ENCODE measurements at places on chromosomes 7 and 10.

DNA sequence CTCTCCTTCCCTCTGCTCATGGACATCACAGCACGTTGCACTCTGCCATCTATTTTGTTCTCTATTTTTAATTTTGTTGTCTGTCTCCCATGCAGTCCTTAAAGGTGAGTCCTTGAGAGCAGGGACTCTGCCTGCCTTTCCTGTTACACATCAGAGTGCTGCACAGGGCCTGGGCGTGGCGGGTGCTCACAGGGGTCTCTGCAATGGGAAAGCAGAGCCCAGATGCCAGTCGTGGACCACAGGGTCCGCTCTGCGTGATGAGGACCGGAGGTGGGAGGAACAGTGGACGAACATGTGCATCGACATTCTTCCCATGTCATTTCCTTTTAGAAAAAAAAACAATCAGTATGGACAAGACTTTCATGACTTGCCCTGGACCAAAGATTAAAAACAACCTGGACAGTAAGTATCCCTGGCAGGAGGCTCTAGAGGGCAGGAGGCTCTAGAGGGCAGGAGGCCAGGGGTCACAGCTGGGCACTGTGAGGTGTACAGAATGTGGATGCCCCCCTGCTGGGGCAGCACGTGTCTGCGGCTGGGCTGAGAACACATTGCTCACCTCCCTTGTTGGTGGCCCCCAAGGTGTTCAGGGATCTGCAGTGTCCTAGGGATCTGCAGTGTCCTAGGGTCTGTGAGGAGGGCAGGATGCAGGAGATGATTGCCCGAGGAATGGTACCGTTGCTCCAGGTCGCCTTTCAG is 29.6 kb upstream of the ZNF488 start:
- DNase-seq: no peak

DNA sequence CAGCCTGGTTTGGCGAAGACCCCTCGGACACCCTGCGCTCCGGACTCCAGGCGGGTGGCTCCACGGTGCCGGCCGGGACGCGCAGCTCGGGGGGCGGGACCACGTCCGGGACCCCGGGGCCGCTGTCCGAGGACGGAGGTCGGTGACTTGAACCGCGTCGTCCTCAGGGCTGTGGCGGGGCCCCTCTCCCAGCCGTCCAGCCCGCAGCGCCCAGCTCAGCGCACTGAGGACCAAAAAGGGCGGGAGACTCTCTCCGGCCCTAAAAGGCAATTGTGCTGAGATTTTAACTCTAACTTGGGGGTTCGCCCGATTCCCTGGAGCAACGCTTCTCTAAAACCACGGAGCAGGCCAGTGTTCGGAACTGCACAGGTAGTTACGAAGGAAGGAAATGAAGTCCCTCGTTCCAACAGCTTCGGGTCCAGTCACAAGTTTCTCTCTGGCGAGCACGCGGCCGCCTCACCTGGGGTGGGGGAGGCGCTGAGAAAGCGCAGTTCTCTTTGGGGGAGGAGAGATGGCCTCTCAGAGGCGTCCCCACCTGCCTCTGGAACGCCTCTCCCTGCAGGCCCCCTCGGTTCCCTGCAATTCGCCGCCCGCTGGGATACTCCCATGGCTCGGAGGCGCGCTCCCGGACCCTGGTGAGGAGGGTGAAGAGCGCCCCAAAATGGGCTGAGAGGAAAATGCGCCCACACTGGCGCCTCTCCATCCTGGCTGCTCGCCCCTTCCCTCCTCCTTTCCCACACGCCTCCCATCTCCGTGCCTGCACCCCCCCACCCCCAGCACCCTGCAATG is 352.7 kb downstream of the DNAJB6 start:
- DNase-seq: no peak

GRCh38 chr7:67452516-67453026 is 455.9 kb downstream of the TYW1 start:
- DNase-seq: no peak

DNA sequence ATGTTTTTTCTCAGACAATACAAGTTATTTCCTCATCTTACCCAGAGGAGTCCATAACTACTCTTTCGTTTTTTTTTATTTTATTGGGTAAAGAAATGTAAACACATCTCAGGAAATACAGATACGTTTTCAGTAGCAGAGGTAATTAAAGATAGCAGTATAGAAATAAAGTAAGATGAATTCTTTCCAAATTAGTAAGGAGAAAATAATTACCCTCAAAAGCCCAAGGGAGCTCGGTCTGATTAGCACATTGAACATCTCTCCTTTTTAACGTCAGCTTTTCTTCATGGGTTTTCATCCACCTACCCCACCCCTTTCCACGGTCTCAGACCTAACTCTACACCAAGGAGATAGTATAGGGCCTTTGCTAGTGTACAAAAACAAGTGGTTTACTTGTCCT is 294.2 kb downstream of the GRID1 start:
- DNase-seq: no peak

DNA sequence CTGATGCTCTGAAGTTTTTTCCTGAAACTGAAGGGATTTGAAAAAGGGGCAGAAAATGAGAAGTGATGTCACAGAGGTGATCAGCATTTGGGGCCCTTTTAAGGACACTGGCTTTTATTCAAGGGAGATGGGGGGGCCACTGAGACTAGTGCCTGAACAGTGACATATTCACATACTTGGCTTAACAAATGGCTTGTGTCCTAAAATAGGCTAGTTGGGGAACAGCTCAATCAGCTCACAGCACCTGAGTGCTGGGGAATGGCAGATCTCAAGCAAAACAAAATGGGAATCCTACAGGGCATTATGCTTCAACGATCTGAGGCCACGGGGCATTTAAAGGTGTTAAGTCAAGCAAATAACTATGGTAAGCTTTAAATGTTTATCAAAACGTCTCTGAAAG is 90.1 kb downstream of the UBE2H start:
- DNase-seq: no peak

- no peak for DNase-seq
Measured at GRCh38 chr10:75497997-75498883, 66.8 kb downstream of the LRMDA start.

DNA sequence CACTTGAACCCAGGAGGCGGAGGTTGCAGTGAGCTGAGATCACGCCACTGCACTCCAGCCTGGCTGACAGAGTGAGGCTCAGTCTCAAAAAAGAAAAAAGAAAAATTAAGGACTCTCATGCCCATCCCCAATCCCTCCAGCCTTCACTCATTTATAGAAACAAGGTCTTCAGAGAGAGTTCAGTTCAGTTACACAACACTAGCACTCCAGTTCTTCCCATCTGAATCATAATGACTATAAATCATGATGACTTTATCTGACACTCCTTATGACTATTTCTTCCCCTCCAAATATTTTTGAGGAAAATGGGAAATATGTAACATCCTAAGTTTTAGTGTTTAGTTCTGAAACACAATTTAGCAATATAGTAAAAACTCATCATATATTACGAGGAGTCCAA is 107.4 kb upstream of the LSM8 start:
- DNase-seq: no peak

DNA sequence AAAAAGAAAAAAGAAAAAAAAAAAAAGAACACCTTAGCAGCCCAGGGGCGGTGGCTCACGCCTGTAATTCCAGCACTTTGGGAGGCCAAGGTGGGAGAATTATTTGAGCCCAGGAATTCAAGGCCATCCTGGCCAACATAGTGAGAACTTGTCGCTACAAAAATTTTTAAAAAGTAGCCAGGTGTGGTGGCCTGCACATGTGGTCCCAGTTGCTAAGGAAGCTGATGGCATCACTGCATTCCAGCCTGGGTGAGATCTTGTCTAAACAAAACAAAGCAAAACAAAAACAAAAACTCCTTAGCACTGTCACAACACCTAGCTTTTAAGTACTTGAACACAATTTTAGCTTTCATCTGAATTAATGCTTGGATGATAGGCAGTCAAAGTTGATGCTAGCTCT is 86.3 kb upstream of the MKLN1 start:
- DNase-seq: no peak

DNA sequence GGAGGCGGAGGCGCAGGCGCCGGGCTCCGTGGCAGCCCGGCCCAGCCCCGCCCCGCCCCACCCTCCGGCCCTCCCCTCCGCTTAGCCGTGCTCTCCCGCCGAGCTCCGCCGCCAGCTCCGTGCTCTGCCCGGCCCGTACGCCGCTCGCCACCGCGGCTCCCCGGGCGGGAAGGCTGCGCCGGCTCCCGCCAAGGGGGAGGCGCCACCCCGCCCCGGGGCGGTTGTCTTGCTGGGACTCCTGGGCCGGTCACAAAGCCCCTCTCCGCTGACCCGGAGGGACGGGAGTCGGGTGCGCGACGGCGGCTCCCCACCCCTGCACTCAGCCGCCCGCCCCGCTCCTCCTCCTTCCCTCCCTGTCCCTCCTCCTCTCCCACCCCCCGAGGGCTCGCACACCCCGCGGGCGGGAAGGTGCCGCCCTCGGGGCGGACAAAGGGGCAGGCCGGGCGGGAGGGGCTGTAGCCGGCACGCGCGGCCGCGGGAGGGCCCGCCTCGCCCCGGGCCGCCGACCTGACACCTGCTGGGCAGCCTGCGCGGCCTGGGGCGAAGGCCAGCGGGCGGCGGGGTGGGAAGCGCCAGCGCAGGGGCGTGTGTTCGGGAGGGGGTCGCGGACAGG is 11.5 kb upstream of the SP8 start:
- peak; percentile 78 for DNase-seq

Measured in GM19239 (cell line).